ENCODE measurements at places on chromosomes 5 and 9.
A peak's percentile ranks its signal among the peaks of the same experiment; 100 is the strongest.

- no peak for DNase-seq
These were observed 13.7 kb downstream of the EHMT1 start for GRCh38 chr9:137632230-137633161.

GRCh38 chr5:106759581-106759980 is 911.2 kb downstream of the EFNA5 start:
- peak; percentile 8 for DNase-seq

GRCh38 chr9:107933516-107933915 is 443.9 kb upstream of the KLF4 start:
- DNase-seq: no peak

- DNase-seq: no peak
These were observed 113.8 kb downstream of the PLK2 start for GRCh38 chr5:58346041-58346440.

GRCh38 chr9:136820971-136821825 is 13.4 kb downstream of the RABL6 start:
- peak; percentile 30 for DNase-seq

GRCh38 chr9:75064307-75065025 is 23.5 kb downstream of the NMRK1 start:
- DNase-seq: peak; percentile 50

DNA sequence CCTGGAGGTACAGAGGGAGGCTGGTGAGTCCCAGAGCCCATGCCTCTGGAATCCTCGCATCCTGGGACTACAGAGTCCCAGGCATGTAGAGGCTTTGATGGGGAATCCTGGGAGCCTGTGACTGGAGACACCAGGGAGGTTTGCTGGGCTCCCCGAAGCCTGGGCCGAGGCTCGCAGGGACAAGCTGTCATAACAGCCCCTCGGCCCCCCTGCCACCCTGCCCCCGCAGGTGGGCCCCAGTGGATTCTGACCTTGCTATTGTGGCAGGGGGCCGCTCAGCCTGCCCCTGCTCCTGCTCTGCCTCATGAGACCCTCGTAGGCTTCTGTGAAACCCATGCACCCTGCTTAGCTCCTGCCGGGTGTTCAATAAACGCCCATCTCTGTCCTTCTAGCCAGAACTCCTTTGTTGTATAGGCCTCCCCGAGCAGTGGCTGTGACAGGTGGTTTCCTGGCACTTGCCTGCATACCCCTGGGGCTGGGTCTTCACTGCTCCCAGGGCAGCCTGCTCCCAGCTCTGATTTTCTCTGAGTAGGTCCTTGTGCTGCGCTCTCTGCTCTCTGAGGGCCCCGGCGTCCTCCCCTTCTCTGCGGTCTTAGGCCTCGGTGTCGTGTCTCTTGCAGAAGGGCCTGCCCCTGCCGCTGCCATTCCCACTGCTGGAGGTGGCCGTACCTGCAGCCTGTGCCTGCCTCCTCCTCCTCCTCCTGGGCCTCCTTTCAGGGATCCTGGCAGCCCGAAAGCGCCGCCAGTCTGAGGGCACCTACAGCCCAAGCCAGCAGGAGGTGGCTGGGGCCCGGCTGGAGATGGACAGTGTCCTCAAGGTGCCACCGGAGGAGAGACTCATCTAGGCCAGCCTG is 20.4 kb downstream of the CRB2 start:
- no peak for DNase-seq

DNA sequence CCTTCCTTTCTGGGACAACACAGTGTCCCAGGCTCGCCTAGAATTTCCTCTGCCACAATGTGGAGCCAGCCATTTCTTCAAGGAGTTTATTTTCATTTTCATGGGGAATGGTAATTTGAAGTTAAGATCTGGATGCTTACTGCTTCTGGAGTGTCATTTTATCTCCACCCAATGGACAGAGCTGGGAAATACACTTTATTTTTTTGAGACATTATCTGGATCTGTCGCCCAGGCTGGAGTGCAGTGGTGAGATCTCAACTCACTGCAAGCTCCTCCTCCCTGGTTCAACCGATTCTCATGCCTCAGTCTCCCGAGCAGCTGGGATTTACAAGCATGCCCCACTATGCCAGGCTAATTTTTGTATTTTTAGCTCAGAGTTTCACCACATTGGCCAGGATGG is 12.7 kb upstream of the THG1L start:
- peak; percentile 53 for DNase-seq

GRCh38 chr9:116390303-116391228 is 237.0 kb downstream of the PAPPA start:
- no peak for DNase-seq

DNA sequence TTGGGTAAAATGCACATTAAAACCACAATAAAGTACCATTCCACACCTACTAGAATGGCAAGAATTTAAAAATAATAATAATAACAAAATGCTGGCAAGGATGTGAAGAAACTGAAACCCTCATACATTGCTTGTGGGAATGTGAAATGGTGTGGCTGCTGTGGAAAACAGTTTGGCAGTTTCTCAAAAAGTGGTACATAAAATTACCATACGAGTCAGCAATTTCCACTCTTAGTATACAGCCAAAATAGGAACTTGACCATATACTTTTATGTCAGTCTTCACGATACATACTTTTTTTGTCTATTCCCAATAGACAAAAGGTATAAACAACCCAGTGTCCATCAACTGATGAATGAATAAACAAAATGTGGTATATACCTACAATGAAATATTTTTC is 15.6 kb downstream of the FKBP15 start:
- DNase-seq: no peak

GRCh38 chr5:145887976-145888574 is 15.3 kb upstream of the GRXCR2 start:
- peak; percentile 37 for DNase-seq

DNA sequence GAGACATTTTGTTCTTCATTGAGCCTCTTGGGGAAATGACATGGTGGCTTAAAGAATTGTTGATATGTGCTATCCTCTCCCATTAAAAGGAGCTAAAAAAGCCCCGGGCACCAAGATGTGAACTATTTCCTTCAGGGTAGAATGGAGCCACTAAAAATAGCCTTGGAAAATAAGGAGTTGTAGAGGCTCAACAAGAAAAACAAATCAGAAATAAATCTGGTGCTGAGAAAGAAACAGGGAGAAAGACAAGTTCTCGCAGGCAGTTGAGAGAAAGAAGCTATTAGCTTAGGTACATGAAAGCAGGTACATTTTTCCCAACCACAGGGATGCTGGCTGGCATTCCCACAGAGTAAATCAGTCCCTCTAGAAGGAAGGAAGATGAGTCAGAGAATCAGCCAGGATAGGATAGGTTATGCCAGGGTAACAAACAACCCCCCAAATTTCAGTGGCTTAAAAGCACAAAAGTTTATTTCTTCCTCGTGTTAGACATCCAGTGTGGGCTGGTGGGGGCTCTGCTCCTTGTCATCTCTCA is 134.6 kb upstream of the ADRA1B start:
- DNase-seq: no peak

DNA sequence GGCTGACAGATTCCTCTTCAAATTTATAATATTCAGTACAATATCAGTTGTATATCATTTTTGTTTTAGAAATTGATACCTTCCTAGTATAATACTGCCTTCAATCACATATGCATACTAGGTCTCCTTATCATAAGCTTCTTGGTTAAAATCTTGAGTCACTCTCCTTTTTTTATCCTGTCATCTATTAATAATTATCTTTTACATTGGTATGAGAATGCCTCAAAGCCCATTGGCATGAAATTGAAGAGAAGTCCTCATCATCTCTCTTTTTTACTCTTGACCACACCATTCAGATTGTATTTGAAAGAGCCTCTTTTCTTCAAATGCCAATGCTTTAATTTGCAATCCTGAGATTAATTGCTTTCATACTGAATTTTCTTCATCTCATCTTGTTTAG is 810.3 kb downstream of the BRINP1 start:
- no peak for DNase-seq

DNA sequence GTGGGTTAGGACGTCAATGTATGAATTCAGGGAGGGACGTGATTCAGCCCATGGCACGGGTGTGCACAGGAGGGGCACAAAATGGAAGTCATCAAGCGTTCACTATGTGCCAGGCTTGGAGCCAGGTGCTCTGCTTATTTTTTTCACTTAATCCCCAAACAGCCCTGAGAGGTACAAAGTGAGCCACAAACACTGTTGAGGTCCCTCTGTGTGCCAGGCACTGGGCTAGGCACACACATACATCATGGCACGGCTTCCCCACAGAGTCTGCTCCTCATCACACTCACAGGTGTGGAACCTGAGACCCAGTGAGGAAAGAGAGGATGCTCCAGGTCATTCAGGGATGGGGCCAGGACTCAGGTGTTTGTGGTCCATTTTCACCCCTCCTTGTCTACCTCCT is 68.1 kb downstream of the GALNT12 start:
- no peak for DNase-seq

GRCh38 chr9:75152416-75152815 is 64.1 kb downstream of the OSTF1 start:
- DNase-seq: no peak

DNA sequence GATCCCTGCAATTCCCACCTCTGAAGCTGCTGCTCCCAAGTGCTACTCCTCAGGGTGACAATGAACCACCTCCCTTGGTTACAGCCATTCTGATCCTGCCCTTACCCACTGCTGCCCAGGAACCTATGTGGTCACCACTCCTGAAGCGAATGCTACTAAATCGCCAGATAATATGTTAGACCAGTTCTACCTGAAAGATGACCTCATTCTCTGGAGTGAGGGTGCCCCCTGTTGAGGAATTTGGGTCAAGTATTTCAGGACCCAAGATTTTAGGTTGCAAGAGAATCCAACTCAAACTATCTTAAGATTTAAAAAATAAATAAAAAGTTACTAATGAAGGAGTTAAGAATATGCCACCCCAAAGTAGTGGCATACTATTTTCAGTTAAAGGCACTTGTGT is 5.8 kb upstream of the SNAPC3 start:
- DNase-seq: no peak

- no peak for DNase-seq
These were observed 140.2 kb downstream of the ENC1 start for GRCh38 chr5:74500110-74500917.

GRCh38 chr9:4442806-4443205 is 47.5 kb upstream of the SLC1A1 start:
- no peak for DNase-seq

- DNase-seq: no peak
These were observed 1.2 kb downstream of the DIPK1B start for GRCh38 chr9:136713550-136713949.

DNA sequence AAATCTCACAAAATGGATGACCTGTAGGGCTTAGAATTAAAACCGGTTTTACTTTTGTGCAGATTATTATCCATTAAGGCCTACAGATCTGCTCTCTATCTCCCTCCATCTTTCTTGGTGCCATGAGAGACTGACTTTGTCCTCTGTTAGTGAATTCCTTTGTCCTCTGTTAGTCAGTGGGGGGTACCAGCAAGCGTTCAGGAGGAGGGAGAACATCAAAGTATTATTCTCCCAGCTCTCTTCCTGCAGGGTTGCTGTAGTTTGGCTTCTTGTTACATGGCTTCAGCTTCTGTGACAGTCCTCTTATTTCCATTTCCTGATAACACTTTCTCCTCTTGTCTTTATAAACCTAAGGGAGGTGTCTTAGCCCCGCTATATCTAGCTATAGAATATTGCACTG is 850.5 kb upstream of the SEMA6A start:
- DNase-seq: no peak

DNA sequence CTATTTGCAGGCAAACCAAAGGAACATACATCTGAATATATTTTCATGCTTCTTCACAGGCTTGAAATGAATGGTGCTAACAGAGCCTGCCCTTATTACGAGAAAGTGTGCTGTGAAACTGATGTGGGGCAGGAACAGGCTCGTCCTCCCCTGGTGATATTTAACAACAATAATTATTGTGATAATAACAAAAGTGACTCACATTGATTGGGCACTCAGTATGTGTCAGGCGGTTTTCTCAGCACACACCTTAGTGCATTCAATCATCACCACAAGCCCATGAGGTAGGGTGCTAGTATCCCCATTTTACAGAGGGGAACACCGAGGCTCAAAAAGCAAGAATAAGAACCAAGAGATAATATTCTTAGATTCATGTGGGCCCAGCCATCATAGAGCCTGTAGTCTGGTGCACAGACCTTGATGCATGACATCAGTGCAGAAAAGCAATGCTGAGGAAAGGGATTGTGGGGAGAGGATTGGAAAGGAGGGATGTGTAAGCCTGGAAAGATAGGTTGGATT is 18.1 kb upstream of the BOD1 start:
- no peak for DNase-seq

GRCh38 chr9:114096041-114096511 is 3.0 kb downstream of the KIF12 start:
- DNase-seq: no peak

DNA sequence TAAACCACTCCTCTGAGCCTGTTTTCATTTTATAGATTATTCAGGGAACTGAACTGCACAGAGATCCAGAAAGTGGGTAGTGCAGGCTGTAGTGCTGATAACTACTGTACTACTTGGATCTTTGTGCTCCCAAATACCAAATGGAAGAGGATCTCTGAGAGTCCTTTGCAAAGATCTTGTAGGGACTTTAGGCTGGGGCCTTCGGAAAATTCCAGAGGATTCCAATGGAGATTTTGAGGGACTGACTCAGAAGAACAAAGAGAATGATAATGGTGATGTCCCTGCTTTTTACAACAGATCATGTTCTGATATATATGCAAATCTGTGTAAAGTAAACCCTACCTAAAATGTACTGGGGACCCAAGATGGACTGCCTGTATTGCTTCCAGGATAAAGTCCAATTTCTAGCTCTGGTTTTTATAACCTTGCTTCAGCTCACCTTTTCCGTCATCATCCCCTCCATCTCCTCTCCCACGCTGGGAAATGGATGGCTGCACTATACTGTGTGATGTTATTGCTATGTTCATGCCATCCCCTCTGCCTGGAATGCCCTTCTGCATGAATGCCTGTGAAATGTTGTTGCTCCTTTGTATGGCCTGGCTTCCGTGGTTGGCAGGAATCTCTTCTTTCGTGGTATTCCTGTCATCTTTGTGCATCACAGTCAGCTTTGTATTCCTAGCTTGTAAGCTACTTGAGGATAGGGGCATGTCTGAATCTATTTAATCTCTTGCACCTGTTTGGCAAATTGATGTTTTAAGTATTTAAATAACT is 9.7 kb upstream of the PSMD5 start:
- peak; percentile 59 for DNase-seq

- peak; percentile 60 for DNase-seq
These were observed 62.9 kb downstream of the COL5A1 start for GRCh38 chr9:134704498-134704897.

- DNase-seq: peak; percentile 88
These were observed 623.3 kb downstream of the HINT1 start for GRCh38 chr5:130541617-130542221.
